ENCODE measurements at places on chromosomes 3 and 15.

- no peak for DNase-seq
These were observed 239.2 kb upstream of the IL12A start for GRCh38 chr3:159749406-159749805.

GRCh38 chr3:72903004-72903403 lies 15.2 kb downstream of the GXYLT2 start:
- no peak for DNase-seq

DNA sequence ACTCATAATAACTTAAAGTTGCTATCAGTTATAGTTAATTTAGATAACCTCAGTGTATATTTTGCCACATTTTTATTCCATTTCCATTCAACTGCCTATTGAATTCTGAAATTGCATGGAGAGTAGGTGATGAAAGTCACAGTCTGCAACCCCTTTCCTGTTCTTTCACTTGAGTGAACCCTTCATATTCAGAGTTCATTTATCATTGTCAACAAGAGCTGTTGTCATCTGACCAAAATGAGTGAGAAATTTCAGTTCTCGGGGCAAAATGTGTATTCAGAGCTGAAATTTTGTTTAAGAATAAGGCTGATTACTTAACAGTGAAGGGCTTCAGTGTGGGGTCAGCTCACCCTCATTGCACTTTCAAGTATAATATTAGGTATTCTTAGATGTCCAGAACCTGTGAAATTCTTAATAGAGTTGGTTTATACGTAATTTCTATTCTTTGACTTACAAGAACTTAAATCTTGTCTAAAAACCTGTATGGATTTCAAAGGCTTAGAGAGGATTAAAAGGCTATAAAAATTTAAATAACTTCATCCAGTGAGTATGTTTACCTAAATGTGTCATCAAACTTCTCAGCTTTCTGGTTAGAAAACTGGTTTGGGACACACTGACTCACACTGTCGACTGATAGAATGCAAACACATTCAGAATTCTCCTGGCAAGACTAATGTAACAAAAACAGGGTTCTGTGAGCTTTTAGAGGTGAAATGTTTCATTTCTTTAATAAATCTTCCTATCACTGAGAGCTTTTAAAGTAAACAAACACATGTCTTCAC lies 92.2 kb downstream of the CMSS1 start:
- no peak for DNase-seq

DNA sequence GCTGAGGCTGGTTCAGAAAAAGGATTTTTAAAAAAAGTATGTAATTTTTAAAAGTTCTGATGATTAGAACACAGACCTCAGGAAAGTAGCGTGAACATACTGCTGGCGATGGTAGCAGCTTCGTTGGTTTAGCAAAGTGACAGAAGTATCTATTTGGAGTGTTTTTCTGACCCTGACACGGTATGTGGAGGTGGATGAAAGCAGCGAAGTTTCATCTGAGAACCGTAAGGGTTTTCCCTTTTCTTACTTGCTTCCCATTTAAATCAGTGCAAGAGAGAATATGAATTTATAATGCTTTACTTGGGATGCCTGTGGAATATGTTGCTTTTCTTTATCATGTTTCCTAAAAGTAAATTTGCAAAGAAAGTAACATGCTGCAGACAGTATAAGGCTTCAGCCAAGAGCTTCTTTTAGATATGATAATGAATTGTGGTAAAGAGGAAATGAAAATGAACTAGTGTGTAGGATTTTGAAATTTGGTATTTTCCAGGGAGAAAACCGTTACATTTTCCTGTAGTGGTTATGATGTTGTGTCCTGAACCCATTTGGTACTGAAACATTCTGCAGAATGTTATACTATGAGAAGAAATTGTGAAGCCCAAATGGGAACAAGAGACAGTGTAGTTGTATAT lies 3.9 kb downstream of the CHST2 start:
- DNase-seq: no peak

- DNase-seq: no peak
These were observed 31.1 kb upstream of the INSYN1 start for GRCh38 chr15:73784291-73784690.

GRCh38 chr3:136994772-136995516 lies 37.2 kb downstream of the IL20RB start:
- no peak for DNase-seq

GRCh38 chr15:84819291-84819768 lies 2.2 kb downstream of the ALPK3 start:
- DNase-seq: no peak

DNA sequence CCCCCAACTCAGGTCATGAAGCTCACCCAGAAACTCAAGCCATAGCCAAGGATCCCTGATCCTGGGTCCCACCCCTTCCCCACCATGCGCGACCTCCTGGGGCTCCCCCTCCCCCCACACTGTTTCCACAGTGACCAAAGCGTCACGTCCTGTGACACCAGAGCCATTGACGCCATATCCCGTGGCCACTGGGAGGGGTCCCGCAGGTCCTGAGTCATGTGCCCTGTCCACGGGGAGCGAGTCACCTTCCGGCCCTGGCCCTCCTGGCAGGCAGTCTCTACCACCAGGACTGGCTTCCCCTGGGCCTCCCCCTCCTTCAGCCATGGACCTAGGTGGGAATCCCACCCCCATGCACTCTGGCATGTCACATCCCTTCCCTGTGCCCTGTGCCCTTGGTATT lies 15.6 kb downstream of the SEMA3F start:
- no peak for DNase-seq

DNA sequence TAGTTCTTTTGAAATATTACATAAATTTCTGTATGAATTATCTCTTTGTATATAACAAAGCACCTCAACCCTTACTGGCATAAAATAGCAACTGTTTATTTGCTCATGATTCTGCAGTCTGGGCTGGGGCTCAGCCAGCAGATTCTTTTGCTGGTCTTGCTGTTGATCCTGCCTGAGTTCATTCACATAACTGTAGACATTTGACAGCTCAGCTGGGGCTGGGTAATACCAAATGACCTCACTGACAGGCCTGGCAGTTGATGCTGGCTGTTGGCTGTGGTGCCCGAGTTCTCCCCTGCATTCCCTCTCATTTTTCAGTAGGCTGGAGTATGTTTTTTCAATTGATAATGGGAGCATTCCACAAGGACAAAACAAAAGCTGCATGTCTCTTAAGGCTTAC lies 449.9 kb upstream of the GOLIM4 start:
- DNase-seq: no peak

- DNase-seq: no peak
These were observed 113.4 kb downstream of the CD47 start for GRCh38 chr3:107977221-107978130.

DNA sequence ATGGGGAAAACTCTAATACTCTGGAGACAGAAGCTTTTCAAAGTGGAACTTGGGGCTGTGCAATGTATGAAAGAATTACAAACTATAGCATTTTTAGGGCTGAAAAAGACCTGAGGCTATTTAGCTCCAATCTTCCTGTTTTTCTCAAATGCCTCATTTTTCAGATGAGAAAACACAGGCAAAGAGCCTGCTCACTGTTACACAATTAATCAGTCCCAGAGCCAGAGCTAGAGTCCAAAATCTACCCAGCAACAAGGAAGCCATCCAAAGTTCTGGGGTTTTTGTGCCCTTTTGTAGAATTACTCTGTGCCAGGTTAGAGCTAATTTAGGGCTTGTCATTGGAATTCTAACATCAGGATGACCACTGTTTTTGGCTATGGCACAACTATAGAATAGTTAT lies 45.5 kb downstream of the GPR149 start:
- no peak for DNase-seq

DNA sequence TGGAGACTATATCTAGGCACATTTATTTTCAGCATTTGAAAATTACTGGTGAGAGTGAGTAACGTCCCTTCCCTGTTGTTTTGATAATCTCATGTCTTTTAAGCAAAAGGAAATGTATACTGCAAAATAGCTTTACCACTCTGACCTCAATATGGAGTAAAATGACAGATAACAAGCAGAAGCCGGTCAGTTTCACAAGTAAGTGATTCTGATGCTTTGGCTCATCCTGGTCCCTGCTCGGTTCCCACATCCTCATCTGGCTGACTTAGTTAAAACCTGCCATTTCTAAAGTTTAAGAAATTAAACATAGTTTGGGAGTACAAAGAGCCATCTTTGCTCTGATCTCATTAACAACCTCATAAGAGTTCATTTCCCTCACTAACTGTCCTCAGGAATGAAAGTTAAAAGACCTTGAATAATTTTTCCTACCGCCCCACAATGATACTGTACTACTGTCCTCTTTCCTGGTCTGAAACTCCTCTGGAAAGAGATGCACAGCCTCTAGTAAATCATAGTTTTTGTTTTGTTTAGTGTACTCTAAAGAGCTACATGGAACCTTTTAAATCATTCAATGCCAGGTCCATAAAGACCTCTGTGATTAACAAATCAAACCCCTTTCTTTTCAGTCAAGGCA lies 72.3 kb upstream of the ICE2 start:
- no peak for DNase-seq

- DNase-seq: no peak
These were observed 2.7 kb upstream of the NANOGP8 start for GRCh38 chr15:35087759-35088158.

- DNase-seq: no peak
These were observed 82.8 kb upstream of the CPNE4 start for GRCh38 chr3:132117642-132118041.

DNA sequence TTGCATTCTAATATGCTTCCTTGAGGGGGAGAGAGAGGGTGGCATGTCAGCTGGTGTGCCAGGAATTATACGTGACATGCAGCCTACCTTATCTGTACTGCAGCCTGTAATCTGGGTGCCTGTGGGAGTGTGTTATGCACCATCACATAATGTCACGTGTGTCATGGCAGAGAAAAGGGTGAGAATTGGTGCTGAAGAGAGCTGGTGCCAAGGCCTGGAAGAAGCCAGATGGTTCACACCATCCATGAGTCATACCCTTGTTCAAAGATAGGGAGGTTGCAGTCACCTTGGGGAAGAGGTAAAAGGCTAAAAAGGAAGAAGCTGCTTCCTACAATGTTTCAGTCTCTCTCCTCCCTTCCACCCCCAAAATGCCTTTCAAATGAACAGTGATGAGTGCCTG lies 5.3 kb downstream of the BRPF1 start:
- no peak for DNase-seq

- peak; percentile 77 for DNase-seq
These were observed 7.0 kb upstream of the BMF start for GRCh38 chr15:40115670-40116093.

GRCh38 chr3:191696348-191696747 lies 235.4 kb downstream of the PYDC2 start:
- DNase-seq: no peak

DNA sequence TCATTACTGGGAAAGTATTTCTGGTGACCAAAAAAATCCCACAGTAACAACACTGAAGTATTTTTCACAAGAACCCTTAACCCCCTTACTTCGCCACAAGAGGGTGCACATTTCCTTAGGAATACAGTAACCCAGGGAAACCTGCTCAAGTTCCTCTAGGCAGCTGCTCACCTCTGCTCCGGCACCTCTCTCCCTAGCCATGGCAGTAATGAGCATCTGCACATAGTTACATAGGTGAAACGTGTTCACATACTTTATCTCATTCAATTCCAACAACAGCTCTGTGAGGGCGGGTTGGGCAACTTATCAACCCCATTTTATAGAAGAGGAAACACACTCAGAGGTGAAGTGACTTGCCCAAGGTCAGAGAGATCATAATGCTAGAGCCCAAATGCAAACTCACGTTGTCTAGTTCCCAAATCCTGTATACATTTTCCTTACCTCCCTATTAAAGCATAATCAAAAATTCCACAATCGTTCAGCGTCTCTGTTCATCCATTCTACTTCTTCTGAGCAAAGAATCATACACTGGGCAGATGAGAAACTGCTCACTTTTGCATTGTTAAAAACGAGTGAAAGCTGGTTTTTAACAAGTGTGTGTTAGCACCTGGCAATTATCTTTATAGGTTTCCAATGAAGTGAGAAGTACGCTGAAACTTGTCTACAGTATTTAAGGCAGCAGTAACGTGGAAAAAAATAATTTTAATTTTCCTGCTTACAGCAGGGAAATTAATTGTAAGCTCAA lies 90.7 kb downstream of the IGF2BP2 start:
- DNase-seq: no peak

DNA sequence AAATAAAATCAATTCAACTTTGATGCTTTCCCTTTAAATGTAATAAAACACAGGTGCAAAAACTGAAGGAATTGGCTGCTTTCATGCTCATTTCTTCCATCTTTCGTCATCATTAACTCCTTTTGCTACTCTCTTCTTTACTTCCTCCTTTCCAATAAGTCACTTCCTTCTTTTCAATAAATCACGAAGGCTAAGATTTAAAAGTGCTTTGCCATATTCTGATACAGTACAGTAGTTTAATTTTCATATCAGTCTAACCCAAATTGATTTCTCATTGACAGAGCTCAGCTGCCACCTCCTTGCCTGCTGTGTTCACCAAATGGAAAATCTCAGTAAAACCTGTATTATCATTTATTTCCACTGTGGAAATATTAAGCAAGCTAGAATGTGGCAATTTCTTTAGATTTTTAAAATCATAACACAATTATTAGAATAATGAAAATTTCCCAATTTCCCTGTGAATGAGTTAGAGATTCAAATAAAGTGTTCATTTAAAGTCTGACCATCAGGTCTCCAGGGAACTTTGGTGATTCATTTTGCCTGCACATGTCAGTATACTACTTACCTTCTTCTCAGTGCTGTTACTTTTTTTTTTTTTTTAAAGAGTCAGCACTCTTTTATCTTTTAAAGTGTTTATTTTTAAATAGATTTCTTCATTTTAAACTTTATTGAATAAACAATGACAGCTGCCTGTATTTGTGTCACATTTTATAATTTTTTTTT lies 41.6 kb downstream of the NANOGP8 start:
- DNase-seq: no peak

GRCh38 chr3:193971261-193971751 lies 164.6 kb upstream of the HES1 start:
- no peak for DNase-seq

DNA sequence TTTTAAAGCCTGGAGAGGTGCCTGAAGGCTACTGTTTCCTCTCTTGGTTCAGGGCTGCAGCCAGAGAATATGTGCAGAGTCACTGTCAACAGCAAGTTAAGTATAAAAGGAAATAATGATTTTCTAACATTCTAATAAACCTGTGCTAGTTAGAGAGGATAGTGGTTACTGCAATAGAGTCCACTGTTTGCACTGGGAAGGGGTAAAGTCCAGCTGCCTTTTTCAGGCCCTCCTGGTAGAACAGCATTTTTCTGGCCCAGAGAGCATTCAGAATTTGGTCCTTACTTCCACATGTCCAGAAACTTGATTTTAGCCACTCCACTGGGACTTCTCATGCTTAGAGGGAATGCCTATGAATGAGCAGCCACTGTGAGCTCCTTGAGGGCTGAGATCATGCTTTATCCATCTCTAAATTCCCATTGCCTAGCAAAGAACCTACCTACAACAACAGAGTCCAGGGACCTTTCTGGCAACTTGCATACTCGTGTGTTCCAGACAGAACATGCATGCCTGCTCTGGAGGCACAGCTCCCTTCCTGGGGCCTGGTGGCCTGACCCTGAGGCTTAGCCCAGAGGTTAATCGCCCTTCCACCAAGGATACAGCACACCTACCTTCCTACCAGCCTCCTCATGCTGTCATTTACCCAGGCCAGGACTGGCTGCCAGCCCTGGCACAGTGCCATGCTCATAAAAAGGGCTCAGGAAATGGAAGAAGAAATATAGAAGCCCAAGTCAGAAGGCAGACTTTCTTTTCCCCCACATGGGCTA lies 50.3 kb upstream of the ATP13A3 start:
- peak; percentile 8 for DNase-seq
